Epithelial cell of proximal tubule (primary cell): ENCODE measurements at places on chromosomes 2 and 18.

DNA sequence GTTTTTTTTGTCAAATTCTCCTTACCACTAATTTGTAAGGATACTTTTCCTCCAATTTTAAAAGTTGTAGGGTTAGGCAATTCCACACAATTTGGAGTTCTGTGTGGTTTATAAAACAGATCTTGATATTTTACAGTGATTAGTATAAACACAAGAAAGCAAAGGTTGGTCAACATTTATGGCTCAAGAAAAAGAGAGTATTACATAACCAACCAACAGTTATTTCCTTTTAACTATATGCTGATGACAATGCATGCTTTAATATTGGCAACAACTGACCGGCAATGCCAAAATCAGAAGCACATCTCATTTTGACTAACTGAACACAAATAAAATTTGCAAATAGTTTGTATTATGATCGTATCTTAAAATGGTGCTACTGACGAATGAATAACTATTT, 137.2 kb downstream of the CDH2 start:
- no peak for DNase-seq

DNA sequence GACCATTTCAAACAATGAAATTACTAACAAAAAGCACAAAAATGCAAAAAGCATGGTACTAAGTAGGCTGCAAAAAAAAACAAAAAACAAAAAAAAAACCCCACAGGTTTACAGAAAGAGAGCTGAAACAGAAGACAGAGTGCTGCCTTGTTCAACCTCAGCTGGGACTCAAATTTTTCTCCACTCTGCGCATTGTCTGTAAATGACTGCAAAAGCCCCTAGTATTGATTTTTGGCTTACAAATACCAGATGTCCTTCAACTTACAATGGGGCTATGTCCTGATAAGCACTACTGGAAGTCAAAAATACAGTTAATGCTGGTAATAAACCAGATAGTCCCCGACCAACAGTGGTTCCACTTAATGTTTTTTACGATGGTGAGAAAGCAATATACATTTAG, 42.2 kb downstream of the UBE2E3 start:
- no peak for DNase-seq

DNA sequence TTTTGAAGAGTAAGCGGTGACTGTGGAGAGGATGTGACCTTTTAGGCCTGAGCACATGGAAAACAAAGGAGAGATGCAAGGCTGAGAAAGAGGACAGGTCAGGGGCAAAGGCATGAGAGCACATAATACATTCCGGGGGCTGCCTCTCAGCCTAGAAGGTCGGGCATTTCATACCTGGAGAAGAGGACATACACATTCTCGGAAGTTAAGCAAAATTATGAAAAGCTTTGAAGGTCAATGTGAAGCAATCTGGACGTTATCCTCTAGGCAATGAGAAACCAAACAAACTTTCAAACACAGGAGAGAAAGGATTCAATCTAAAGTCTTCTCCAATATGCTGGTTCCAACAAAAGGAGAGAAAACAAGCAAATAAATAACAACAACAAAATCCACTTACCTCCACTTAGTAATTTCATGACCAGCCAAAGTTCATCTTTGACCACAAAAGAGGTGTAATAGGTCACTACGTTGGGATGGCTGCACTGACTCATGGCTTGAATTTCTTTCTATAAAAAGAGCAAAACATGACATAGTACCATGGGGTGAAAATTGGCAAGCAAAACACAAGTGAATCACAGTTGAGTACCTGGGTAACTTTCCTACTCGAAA, 80.4 kb downstream of the STK39 start:
- peak; percentile 76 for DNase-seq

DNA sequence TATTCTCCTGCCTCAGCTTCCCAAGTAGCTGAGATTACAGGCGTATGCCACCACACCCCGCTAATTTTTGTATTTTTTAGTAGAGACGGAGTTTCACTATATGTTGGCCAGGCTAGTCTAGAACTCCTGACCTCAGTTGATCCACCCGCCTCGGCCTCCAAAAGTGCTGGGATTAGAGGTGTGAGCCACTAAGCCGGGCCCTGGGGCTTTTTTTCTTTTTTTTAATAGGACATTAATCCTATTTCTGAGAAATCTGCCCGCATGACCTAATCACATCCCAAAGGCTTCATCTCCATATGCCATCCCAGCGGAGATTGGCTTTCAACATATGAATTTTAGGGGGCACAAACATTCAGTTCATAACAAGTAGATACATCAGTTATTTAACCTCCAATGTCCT, 128.6 kb downstream of the CNTNAP5 start:
- no peak for DNase-seq

GRCh38 chr2:23905155-23905554, 21.8 kb downstream of the ATAD2B start:
- DNase-seq, result no peak

GRCh38 chr2:180101846-180102245, 94.7 kb upstream of the CWC22 start:
- no peak for DNase-seq

DNA sequence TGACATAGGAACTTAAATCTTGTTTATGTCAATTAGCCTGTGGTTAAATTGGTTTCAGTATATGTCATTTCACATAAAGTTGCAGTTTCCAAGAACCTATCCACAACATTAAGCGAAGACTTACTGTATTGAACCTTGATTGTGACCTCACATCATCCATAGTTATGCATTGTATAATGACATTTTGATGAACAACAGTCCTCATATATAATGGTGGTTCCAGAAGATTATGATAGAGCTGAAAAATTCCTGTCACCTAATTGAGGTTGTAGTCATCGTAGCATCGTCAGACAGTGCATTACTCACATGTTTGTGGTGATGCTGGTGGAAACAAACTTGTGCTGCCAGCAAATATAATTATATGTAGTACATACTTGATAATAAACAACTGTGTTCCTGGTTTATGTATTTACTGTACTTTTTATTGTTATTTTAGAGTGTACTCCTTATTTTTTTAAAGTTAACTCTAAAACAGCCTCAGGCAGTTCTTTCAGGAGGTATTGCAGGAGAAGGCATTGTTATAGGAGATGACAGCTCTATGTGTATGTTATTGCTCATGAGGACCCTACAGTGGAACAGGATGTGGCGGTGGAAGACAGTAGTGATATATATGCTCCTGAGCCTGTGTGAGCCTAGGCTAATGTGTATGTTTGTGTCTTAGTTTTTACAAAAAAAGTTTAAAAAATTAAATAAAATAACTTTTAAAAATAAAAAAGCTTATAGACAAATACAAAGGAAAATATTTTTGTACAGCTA, 56.6 kb downstream of the UBE2E3 start:
- no peak for DNase-seq

DNA sequence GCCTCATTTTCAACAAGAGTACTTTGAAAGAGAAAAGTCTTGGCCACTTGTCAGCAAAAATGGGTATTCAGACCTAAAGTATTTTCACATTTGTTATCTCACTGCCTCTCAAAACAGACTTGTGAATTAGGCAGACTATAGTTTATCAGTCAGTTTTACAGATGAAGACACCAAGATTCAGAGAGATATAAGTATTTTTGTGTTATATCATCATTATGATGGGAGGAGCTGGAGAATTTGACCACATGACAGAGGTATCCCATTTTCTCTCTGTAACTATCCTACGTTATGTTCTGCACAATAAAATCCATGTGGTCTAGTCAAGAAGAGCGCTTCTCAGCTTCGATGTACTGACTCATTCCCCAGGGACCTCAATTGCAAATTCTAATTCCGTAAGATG, 213.7 kb downstream of the MYCN start:
- no peak for DNase-seq

GRCh38 chr2:207854484-207855440, 85.1 kb upstream of the FZD5 start:
- peak; percentile 61 for DNase-seq

GRCh38 chr2:216070195-216070594, 11.4 kb downstream of the PECR start:
- no peak for DNase-seq

DNA sequence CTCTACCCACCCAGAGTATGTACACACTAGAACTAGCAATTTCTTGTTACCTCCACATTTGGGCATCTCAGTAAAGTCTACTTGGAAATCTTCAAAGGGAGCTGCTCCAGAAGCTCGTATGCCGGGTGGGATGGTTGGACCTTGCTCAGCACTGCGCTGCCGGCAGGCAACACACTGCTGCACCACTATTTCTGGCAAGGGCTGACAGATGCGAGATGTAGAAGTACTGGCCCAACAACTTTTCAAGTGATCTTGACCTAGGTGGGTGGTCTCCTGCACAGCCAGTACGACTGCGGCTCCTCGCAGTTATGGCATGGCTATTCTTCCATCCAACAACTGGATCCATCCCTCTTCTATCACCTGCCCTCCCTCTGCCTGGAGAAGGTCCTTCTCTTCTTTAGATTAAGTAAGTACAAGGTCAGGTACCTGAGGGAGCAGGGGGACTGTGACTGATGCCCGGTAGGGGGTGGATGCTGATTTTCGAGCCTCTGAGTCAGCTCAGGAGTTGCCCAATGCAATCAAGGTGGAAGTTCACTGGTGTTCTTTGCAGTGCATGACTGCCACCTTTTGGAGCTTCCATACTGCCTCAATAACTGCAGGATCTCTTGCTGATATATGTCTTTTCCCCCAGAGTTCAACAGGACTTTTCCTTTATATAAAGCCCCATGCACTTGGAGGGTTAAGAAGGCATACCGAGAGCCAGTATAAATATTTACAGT, 100.4 kb upstream of the SLC1A4 start:
- peak; percentile 39 for DNase-seq

GRCh38 chr2:213227458-213227857, 56.8 kb upstream of the SPAG16 start:
- DNase-seq, result no peak

DNA sequence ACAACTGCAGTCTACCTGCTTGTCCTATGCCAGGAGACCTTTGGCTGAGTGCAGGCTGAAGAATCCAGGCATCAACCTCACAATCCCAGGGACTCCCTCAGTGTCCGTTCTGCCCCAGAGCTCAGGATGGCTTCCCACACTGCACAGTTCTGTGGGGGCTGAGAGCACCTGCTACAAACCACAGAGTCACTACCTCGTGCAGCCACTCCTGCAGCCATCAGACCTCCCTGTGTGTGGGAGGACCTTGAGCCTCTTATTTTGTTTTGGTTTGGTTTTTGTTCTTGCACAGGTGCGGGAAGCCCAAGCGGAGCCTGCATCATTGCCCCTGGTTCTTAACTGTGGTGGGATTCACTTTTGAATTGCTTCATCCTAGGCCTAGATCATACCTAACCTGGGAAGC, 31.0 kb downstream of the NAT8 start:
- DNase-seq, result no peak

GRCh38 chr2:27727257-27727656, 44.3 kb upstream of the MRPL33 start:
- DNase-seq, result no peak

GRCh38 chr2:30310955-30311354, 79.6 kb downstream of the LBH start:
- no peak for DNase-seq

DNA sequence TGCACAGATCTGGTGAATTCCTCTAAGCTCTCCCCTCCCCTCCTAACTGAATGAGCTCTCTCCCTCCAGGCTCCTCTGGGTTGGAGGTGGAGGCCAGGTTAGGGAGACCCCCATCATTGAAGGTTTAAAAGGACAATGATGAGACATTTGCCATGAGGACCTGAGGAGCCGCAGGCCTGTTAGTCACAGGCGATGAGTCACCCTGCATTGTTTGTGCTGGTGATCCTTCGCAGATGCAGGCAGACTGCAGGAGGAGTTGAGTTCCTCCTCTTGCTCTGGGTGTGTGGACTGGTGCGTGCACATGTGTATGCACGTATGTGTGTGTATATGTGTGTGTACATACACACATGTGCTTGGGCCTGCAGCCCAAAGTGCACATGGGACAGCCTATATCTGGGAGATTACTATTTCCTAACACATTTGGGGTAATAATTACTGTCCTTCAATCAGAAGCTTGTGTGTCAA, 42.0 kb downstream of the MCFD2 start:
- DNase-seq, result peak; percentile 65
